Stimulated activated CD4-positive, alpha-beta T cell treated with anti-CD3 and anti-CD28 coated beads, Interleukin-2, amount 100 ng/mL, for 4 hours (primary cell): ENCODE measurements at places on chromosomes 7 and 10.

DNA sequence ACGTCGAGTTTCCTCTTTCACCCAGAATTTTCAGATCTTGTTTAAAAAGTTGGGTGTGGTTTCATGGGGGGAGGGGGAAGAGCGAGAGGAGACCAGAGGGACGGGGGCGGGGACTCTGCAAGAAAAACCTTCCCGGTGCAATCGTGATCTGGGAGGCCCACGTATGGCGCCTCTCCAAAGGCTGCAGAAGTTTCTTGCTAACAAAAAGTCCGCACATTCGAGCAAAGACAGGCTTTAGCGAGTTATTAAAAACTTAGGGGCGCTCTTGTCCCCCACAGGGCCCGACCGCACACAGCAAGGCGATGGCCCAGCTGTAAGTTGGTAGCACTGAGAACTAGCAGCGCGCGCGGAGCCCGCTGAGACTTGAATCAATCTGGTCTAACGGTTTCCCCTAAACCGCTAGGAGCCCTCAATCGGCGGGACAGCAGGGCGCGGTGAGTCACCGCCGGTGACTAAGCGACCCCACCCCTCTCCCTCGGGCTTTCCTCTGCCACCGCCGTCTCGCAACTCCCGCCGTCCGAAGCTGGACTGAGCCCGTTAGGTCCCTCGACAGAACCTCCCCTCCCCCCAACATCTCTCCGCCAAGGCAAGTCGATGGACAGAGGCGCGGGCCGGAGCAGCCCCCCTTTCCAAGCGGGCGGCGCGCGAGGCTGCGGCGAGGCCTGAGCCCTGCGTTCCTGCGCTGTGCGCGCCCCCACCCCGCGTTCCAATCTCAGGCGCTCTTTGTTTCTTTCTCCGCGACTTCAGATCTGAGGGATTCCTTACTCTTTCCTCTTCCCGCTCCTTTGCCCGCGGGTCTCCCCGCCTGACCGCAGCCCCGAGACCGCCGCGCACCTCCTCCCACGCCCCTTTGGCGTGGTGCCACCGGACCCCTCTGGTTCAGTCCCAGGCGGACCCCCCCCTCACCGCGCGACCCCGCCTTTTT, at the start of gene VIM:
VIM (plus strand) TSS at position 151 of the 925 bp plus-strand sequence. CDS start 1,182 bp downstream, outside the sequence.
- peak; percentile 85 for DNase-seq

- no peak for DNase-seq
Observed at GRCh38 chr10:62597226-62597625, 207.3 kb upstream of the ADO start.

- DNase-seq = no peak
Observed at GRCh38 chr7:28981161-28981465, 23.0 kb upstream of the TRIL start.

DNA sequence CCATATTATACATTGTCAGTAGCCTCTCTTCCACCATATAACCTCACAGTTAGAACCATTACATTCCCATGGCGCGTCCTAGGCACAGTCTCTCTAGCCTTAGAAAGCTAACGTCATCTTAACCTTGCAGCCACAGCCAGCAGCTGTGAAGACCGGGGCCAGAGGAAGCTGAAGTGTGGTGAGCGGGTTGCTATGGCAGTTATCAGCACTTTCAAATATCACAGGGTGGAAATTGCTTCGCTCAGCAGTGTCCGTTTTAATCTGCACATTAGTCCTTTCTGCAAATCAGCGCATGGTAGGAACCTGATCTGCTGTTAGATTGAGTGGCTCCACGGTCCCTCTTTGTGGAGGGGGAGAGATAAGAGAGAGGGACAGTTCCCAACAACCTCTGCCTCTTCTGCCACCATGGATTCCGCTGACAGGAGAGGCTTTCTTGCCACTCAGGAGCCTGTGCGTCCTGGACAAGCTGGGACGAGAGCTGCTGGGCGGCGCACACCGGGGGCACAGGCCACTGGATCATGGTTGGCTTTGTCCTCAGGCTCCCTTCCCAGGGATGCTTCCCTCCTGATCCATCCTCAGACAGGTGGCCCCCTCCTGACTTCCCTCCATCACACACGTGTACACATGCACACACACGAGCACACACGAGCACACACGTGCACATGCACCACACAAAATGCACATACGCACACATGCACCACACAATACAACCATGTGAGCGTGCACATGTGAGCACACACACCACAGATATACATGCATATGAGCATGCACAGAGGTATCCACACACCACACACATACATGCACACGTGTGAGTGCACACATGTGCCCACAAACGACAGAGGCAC, 93.8 kb downstream of the WDR37 start:
- no peak for DNase-seq

- DNase-seq = no peak
Observed at GRCh38 chr10:70084189-70084588, 31.5 kb downstream of the MACROH2A2 start.

DNA sequence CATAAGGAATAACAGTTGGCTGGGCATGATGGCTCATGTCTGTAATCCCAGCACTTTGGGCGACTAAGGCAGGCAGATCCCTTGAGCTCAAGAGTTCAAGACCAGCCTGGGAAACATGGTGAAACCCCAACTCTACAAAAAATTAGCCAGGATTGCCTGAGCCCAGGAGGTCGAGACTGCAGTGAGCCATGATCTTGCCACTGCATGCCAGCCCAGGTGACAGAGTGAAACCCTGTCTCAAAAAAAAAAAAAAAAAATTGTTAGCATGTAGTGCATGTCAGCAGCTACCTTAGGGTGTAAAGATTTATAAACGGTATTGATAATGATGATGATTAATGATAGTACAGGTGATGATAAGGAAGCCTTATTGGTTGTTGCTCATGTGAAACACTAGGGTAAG, 331.2 kb upstream of the FZD1 start:
- no peak for DNase-seq

GRCh38 chr7:141317033-141317585, 234.1 kb upstream of the AGK start:
- DNase-seq = no peak

DNA sequence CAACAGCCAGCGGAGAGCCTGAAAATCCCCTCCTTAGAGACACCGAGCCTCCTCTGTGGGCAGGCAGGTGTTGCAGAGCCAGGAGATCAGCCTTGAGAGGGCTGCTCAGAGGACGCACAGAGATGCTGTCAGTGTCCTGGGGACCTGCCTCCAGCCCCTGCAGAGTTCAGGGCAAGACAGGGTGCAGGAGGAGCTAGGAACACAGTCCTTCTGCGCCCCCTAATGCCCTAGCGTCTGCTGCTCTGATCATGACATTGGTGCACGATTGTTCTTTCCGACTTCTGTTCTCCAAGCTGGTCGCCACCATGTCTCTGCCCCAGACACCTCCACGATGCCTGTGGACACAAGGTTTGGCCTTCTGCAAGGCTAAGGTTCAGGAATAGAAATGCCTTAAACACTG, 613.7 kb upstream of the MKI67 start:
- no peak for DNase-seq

GRCh38 chr10:5543623-5544022, 18.9 kb downstream of the CALML3 start:
- no peak for DNase-seq

DNA sequence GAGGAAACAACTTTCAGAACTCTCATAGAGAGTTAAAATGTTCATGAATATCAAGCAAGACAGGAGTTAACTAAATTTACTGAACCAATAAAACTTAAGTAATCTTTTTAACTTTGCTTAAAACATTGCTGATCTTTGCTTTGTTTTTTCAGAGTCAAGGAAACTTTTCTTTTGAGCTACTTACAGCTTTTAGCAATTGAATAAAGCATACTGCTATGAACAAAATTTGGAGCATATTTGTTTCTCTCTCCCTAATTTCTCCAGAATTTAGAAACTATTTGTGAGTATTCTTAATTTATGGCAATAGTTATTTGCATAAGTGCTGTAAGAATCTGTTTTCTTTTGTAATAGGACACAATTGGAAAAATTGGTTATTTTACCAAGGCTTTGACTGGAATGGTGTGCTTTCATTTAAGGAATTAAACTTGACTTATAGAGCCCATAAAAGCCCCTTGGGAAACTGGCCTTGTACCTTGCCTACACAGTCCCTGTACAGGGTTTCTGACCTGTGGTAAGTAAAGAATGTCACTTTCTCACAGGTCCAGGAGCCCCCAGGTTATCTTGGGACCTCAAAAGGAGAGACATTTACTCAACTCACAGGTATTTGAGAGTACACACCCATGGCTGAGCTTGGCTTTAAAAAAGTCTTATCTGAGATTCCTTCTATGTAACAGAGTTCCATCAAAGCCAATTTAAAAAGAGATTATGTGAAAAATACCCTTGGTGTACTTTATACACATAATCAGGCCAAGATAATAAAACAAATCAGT, 23.3 kb upstream of the KIAA1549 start:
- DNase-seq = no peak

GRCh38 chr7:1703871-1704810, 34.1 kb downstream of the ELFN1 start:
- DNase-seq = no peak

DNA sequence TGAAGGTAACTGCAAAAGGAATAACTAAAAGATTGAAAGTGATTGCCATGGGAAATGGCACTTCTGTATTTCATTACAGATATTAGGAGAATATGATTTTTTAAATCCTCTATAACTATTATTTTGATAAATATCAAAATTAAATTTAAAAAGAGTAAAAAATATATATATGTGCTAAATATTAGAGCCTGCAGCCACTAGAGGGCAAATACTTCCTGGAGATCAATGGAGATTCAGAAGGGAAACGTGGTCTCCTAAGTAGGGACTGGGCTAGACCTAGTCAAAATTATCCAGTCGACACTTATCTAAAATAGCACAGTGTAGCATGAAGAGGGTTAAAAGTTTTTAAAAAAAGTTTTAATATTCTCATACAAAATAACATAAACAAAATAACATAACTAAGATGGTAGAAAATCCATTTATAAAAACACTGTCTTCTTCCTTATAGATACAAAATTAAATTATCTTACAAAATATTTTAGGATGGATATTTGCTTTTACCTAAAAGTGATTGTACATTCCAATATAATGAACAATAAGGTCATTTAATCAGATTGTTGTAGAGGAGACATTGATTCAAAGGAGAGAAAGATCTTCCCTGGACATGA, 434.3 kb downstream of the MDFIC start:
- DNase-seq = no peak

- DNase-seq = no peak
Observed at GRCh38 chr7:52355053-52355452, 680.4 kb upstream of the POM121L12 start.

GRCh38 chr7:128388145-128388485, 21.7 kb downstream of the IMPDH1 start:
- DNase-seq = no peak

DNA sequence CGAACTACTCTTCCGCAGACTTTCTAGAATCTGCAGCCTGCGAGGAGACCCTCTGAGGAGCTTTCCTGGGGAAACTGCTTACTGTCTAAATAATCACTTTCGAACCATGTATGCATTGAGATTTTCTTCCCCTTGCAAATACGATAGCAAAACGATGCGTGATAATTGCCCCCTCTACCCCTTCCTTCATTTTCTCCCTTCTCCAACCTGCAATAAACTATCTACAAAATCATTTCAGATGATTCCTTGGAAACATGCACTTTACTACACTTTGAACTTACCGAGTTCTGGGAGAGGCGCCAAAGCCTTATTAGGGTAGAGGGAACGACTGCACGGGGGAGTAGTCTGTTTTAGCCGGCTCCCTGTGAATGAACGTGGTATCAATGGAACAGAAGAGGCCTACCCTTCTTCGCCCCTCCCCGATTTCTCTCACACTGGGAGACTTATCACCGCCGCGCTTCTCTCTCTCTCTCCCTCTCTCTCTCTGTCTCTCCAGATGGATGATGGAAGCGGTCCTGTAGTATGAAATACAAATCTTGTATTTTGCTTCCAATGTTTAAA, at the start of gene FGFBP3:
FGFBP3 (minus strand) TSS at position 370 of the 561 bp plus-strand sequence. CDS start 517 bp downstream, outside the sequence.
- DNase-seq = no peak

DNA sequence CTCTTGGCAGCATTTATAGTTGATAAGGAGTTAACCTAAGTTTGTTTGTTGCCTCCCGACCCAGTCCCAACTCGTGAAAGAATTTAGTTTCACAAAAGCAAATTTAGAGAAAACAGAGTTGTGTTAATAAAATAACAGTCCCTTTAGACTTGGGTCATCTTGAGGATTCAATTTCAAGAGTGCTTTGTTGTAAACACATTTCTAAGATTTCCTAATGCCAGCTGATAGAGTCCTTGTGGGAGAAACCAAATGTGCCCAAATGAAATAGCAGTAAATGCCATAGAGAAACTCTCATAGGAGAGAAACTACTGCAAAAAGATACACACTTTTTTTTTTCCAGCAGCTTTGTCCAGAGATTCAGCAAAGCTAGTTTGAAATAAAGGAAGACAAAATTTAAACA, 211.3 kb upstream of the BMPER start:
- DNase-seq = no peak

DNA sequence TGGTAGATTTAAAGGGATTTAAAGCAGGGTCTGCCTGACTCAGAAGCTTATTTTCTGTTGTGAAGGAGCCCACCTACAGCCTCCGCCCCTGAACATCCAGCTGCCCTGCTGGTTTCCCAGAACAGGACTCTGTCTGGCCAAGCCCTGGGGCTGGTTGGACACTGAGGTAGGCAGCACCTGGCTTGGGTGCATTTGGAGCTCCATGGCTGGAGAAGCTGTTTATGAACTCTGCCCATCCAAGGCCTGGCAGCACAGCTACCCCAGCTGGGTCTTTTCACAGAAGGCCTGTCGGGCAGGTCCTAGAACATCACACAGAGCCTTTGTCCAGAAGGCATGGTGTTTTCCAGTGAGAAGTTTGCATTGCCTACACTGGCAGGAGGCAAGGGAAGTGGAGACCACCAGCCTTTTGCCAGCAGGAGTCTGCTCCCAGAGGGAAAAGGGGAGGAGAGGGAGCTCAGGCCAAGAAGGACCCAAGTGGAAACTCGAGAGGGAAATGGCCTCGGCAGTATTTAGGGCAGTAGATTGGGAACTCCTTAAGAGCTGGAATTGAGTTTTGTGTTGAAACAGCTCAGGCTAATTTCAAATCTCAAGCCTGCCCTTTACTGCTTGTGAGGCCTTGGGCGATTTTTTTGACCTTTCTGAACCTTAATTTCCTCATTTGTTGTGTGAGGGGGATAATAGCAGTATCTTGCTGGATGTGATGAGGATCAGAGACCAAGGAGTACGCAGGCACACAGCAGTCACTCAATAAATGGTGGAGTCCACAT, 12.3 kb upstream of the PDCD4 start:
- no peak for DNase-seq

DNA sequence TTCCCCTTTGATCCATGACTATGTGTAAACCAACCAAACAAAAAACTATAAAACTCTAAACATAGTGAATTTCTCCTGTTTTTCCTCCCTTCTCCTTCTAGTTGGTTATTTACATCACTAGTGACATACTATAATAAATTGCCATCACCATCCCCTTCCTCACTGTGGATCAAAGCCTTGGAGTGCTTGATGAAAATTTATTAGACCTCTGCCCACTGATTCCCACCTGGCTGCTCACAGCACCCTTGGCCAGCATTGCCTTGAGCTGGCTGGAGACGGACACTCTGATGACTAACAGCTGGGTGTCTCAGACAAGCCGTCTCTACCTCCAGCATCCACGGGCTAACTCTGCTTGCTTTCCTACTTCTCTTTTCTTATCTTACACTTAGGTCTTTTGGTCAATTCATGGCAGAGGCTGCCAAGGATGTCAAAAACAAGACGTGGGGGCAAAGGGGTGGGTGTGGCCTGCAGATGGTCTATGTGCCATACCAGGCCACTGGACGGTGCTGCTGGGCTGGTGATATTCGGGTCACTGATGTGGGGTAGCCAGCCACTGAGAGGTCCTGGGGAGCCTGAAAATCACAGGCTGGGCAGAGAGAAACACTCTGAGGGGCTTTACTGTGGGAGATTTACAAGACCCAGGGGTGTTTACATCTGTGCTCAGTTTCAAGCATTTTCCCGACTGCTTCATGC, 207.8 kb downstream of the TAX1BP1 start:
- no peak for DNase-seq
